ENCODE measurements at places on chromosomes 3 and 15.

DNA sequence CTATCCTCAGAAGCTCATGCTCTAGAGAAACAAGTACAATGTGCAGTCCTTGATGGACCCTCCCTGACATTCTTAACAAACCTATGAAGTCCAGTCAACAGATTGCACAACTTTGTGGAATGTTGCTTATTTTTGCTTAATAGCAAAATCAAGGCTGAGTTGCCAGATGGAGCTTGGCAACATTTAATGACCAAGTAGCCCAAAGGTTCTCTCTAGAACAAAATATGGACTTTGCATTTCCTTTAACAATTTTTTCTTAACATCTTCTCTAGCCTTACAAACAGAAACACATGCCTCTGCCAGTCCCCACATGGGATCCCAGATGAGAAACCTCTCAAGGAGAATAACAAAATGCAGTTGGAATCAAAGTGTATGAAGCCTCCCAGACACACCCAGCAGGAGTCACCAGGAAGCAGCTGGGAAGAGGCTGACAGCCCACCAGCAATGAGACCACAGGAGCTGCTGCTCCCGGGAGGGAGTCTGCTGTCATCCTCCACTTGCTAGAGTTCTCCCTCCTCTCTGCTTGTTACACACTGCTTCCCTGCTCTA lies 422.5 kb upstream of the CDIN1 start:
- DNase-seq: no peak

DNA sequence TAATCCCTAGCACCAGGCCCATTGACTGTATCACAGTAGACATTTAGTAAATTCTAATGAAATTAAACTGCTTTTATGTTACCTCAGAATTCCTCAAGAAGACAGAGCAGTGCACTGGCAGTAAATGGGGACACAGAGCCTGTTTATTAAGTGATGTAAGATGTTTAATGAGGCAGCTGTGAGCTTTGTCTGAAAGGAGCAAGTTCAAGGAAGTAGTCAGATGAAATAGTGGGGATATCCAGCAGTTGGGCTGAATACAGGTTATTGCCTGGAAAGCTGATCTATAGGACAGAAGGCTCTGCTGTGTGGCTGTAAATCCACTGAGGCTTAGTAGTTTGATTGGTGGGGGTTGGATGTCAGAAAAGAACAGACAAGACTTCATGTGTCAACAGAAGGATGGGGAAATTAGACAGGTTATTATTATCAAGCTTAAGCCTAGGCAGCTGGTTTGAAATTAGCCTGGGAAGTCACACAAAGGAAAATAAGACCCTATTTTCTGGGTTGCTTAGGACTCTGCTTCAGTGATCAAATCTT lies 62.2 kb downstream of the PFN2 start:
- DNase-seq: no peak

GRCh38 chr3:1987980-1988379 lies 110.7 kb upstream of the CNTN4 start:
- no peak for DNase-seq

DNA sequence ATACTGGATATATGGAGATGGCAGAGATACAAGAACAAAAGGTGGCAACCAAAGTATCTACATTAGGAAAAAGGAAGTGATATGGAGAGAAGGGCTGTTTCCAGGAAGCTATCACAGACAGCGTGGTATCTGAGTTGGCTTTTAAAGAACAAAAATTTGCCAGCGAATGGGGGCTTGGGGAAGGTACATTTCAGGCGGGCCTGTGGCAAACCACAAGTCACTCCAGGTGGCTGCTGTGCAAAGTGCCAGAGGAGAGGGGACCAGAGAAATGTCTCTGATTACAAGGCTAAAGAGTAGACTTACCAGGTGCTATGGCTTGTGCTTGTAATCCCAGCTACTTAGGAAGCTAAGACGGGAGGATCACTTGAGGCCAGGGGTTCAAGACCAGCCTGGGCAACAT lies 91.1 kb downstream of the MSL2 start:
- DNase-seq: no peak

DNA sequence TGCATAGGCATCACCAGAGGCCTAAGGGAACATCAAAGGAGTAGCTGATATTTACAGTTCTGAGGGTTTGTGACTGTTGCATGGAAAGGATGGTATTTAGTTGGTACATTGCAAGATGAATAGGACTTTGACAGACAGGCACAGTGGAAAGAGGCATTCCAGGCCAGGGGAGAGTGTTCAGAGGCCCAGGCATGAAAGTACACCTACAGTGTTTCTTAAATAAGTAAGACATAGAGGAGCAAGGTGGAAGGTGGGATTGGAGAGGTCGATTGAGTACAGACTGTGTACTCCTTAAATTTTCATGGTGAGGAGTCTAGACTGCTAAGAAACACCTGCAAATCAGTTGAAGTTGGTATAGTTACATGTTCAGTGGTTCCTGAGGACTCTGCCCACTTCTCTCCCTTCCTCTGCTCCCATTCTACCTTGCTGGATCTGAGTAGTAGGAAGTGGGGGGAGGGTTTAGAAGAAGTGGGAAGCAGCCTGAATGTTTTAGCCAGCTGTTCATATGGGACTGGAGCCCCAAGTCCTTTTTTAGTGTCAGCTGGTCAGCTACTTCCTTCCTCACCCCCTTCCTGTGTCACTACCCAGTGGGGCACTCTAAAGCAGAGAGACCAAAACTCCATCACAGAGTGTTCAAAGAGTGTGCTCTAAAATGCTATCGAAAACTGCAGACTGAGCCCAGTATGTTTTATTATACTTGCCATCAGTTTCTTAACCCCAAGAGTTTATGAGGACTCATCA lies 14.0 kb downstream of the KLHL18 start:
- DNase-seq: no peak

DNA sequence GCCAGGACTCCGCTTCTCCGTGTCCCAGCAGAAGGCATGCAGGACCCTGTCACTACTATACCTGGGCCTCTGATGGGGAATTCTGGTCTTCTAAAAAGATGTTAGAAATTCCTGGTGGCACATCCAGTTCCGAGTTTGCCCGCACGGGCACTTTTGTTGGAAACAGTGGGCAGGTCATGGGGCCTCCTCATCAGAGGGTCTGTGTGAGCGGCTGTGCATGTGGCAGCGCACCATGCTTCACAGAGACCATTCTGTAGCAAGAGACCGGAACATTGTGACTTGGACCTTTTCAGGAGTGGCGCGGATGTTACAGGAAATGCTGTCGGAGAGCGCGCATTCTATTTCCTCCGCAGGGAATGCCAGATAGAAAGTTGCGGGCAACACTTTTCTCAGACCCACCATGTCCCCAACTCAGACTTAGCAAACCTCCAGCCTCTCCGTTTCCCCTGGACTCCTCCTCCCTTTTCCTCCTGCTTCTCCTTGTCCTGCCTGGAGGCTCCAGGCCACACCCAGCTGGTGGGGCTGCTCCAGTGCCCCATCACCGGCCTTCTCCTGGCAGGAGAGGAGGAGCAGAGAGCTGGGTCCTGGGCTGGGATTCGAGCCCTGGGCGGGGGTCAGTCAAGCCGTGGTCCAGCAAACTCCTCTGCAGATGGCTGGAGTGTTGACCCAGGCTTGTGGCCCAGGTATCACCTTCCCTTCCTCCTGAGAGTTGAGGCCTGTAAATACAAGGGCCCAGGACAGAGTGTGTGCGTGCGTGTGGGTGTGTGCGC lies 46.6 kb downstream of the KLF13 start:
- DNase-seq: no peak

- no peak for DNase-seq
Observed at GRCh38 chr15:83275412-83275811, 9.1 kb downstream of the BNC1 start.

GRCh38 chr3:56781762-56782161 lies 20.0 kb downstream of the ARHGEF3 start:
- DNase-seq: no peak

DNA sequence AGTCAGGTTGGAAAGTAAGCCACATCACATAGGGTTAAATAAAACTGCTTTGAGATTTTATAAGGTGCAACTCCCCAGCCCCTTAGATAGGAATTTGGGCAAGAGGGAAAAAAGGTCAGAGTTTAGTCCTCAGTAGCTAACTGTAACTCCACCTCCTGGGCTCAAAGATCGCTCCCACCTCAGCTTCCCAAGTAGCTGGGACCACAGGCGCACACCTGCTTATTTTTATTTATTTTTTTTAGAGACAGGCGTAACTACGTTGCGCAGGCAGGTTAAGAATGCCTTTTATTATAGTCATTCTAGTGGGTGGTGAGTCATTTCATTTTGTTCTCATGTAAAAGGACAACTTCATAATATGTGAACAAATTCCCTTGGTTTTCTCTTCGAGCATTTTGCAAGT lies 14.7 kb downstream of the TM2D3 start:
- no peak for DNase-seq

- no peak for DNase-seq
Observed at GRCh38 chr15:78260489-78260888, 3.9 kb upstream of the DNAJA4 start.

GRCh38 chr15:63473007-63473748 lies 31.2 kb upstream of the USP3 start:
- DNase-seq: peak; percentile 33

GRCh38 chr3:56702490-56703315 lies 19.6 kb upstream of the TASOR start:
- DNase-seq: peak; percentile 41

DNA sequence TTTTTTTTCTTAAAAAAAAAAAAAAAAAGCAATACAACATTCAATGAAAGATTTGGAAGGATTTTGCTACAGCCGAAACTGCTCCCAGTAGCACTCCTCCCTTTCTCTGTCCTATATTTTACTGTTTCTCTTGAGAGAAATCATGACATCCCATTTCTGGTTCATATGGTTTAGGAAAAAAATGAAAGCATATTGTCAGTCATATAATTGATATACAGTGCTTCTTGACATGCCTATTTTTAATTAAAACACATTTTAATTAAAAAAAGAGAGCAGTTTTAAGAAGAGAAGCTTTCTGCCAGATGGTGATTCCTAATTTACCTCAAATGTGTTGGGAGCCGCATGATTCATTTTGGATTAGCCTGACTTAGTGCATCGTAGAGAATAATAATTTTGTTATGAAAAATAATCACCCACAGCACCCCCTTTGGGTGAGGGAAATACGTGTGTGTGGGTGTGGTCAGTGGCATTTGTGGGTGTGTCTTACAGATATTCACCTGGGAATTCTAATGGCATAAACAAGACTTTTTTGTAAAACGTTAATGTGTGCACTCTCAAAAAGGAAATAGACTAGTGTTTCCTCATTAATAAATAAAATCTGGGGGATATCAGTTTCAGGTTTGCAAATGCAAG lies 544.5 kb downstream of the MFSD1 start:
- DNase-seq: no peak

- no peak for DNase-seq
Observed at GRCh38 chr3:6733699-6734394, 127.1 kb upstream of the GRM7 start.

DNA sequence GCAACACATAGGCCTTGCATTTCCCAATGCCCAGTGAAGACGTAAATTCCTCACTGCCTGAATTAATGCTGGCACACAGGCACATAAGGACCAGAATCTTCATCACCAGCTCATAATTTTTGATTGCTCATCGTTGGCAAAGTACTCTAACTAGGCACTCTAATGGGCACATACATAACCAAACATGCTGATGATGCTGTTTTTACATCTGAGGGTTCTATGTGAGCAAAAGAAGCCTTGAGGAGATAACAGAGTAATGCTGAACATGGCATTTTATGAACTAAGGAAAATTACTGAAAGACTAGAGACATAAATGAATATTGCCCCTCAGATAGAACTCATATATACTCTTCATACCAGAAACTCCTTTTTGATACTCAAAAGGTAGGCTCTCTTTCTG lies 387.4 kb downstream of the EPHA6 start:
- no peak for DNase-seq

GRCh38 chr3:128383316-128384235 lies 83.1 kb downstream of the DNAJB8 start:
- DNase-seq: peak; percentile 18

DNA sequence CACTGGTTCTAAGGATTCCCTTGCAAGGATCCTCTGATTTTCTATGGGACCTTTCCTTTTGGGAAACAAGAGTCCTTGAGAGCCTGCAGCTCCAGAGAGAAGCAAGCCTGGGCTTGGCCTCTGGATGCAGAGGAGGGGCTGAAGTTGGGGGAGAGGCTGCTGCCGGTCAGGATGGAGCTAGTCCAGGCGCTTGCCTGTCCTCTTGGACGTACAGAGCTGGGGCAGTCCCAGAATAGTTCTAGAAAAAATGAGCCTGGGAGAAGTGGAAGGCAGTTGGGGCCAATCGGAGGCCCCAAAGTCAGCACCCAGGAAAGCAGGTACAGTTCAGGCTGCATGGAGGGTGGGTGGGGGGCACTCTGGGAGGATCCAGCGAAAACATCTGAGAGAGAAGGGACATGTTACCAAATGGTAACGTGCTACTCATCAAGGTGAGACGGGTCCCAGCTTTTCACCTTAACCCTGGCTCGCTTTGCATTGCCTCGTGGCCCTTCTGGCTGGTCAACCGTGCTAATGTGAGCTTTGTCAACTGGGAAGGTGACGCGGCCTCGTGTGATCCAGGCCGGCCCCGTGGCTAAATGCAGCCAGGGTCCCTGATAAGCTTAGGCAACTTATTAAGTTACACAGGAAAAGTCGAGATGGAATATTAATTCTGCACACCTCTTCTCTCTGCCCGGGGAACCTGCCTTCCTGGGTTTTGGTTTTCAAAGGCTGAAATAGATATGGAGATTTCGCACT lies 38.7 kb upstream of the MAGEF1 start:
- no peak for DNase-seq

DNA sequence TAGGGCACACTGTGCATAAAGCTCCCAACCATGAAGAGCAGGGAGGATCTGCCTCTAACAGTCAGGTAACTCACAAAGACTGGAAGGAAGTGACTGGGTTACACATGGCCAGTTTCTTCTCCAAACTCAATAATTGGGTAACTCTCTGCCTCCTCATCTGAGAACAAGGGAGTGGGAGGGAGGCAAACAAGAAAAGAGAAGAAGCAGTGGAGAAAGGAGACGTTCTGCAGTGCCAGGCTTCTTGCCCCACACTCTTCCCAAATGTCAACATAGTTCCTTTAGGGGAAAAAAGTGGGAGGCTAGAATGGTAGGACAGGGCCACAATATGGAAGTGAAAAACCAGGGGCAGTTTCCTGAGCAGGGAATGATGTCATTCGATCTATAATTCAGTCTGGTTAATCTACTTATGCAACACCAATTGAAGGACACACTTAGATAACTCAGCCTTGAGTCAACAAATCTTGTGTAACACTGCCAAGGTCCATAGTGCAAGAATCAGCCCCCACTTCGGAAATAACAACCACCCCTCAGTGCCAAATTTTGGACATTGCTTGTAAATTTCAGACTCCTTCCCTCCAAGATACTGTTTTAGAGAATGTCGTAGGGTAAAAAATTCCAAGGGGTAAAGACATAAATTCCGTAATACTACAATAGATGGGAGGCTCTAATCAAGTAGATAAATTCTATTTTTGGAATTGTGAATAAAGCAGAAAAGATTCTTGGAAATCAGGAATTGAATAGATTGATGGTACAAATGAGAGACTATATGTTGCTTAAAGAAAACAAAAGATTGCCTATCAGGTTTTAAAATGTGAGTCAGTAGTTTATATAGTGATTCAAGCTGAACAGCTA lies 143.0 kb downstream of the LPP start:
- DNase-seq: no peak

GRCh38 chr15:35757361-35757760 lies 211.4 kb upstream of the DPH6 start:
- peak; percentile 89 for DNase-seq

DNA sequence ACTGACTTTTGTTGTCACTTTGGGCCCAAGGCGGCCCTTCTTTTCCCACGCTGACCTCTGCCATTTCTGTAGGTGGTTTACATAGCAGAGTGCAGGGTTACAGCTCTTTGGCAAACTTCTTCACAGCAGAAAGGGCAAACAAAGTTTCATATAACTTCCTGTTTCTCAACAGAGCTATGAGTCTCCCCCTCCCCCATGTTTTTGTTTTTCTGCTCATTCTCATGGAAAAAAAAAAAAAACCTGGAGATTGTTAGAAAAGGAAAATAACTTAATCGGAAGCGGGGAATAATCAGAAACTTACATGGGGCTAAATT lies 342.0 kb upstream of the NR2F2 start:
- DNase-seq: no peak

Measured in NCI-H2081 (cell line).